ENCODE measurements at places on chromosomes 13 and 19. TPM values are rescaled to one million over a fixed set of nuclear protein-coding genes. Genes with fewer than 3 reads are reported as not detected.

DNA sequence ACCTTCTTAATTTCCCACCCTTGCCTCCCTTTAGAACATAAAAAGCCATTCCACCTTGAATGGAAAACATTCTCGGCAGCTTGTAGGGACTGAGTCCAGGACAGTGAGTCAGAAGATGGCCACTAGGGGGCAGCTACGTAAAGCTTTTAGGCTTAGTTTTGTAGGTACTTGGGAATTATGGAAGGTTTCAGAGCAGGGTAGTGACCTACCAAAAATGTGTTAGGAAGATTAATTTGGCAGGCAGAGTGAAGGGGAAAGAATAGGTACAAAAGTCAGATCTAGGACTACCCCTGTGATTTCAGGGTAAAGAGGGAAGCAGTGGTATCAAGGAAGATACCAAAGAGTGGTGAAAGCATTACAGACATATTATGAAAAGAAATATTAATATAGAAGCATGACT, 198.4 kb downstream of the NDFIP2 start:
- H3K27ac ChIP-seq, result no peak overlapping the region
- no peak overlapping the region for H3K4me3 ChIP-seq
- H3K36me3 ChIP-seq, result no peaks in the 10 kb centered on the region
- peak; percentile 71 for DNase-seq

KHSRP gene
- total RNA-seq, result 173 TPM

TIMM13 gene
- total RNA-seq, result 53.3 TPM

DNA sequence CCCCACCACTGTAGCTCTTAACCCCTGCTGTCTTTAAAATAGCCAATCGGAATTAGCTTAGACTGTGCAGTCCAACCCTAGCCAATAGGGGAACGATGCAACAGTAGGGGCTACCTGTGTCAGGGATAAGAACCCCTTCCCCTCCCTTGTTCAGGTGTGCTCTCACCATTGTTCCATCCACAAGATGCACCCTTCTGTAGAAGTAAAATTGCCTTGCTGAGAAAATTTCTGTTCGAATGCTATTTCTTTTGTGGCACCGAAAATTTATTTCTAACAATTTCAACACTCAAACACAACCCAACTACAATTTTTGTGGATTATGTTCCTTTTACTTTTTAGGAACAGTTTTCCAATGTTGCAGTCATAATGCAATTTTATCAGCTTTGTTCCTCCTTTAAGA, 3.6 kb upstream of the ZNF583 start:
- peaks cover 15% of the 10 kb centered on the region for H3K4me1 ChIP-seq
- H3K27ac ChIP-seq, result no peak overlapping the region
- H3K36me3 ChIP-seq, result no peaks in the 10 kb centered on the region
- no peak overlapping the region for H3K4me3 ChIP-seq
- DNase-seq, result no peak
- no peaks in the 10 kb centered on the region for H3K27me3 ChIP-seq

TMEM150B gene
- total RNA-seq, result 45.5 TPM

LAIR1 gene
- 176 TPM for total RNA-seq

GRCh38 chr19:41587838-41588210, 11.9 kb downstream of the CEACAM21 start:
- no peak overlapping the region for H3K27ac ChIP-seq
- H3K4me3 ChIP-seq, result no peak overlapping the region
- no peaks in the 10 kb centered on the region for H3K36me3 ChIP-seq

ZNF492 gene
- total RNA-seq, result 0.24 TPM

GRCh38 chr13:50248516-50249143, 233.4 kb downstream of the KCNRG start:
- H3K4me3 ChIP-seq, result no peak overlapping the region
- DNase-seq, result no peak
- no peaks in the 10 kb centered on the region for H3K27me3 ChIP-seq
- no peaks in the 10 kb centered on the region for H3K4me1 ChIP-seq

DNA sequence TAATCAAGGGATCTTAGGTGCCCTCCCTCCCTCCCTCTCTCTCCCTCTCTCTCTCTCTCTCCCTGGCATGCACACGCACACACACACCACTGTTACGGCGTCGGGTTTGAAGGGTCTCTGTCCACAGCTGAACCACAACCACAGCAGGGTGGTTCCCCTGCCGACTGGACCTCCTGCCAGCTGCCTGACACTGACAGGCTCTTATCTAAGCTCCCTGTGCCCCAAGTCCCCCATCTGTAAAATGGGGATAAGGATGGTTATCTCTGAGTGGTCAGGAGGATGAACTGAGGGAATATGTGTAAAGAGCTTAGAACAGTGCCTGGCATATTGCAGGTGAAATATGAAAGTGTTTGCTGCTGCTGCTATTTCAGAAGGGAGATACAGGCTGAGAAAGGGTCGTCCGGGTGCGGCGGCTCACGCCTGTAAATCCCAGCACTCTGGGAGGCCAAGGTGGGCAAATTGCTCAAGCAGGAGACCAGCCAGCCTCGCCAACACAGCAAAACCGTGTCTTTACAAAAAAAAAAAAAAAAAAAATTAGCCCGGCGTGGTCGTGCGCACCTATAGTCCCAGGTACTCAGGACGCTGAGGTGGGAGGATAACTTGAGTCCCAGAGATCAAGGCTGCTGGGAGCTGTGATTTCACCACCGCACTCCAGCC, 852 bp upstream of the SHISA7 start:
- peaks cover 74% of the 10 kb centered on the region for H3K27me3 ChIP-seq
- no peak overlapping the region for H3K4me3 ChIP-seq
- H3K4me1 ChIP-seq, result peaks cover 10% of the 10 kb centered on the region
- DNase-seq, result no peak
- no peak overlapping the region for H3K27ac ChIP-seq
- H3K36me3 ChIP-seq, result no peaks in the 10 kb centered on the region

CYP2A6 gene
- total RNA-seq, result 2.0 TPM

NAPSA gene
- 1,633 TPM for total RNA-seq

DNA sequence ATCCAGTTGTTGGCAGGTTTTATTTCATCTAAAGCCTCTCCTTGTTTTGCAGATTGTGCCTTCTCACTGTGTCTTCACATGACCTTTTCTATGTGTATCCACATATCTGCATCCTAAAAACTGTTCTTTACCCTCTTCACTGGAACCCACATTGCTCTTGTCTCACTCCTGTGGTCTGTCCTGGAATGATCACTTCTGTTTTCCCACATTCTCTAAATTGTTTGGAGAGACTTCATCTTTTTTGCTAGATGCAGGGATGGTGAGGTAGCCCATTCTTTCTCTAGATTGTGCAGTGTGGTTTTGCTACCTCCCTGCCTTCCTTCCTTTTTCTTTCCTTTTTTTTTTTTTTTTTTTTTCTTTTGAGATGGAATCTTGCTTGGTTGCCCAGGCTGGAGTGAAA, 608.6 kb upstream of the MIR17HG start:
- no peak overlapping the region for H3K4me3 ChIP-seq
- no peaks in the 10 kb centered on the region for H3K4me1 ChIP-seq
- H3K36me3 ChIP-seq, result no peaks in the 10 kb centered on the region
- no peak overlapping the region for H3K27ac ChIP-seq
- DNase-seq, result no peak
- H3K27me3 ChIP-seq, result no peaks in the 10 kb centered on the region

DNA sequence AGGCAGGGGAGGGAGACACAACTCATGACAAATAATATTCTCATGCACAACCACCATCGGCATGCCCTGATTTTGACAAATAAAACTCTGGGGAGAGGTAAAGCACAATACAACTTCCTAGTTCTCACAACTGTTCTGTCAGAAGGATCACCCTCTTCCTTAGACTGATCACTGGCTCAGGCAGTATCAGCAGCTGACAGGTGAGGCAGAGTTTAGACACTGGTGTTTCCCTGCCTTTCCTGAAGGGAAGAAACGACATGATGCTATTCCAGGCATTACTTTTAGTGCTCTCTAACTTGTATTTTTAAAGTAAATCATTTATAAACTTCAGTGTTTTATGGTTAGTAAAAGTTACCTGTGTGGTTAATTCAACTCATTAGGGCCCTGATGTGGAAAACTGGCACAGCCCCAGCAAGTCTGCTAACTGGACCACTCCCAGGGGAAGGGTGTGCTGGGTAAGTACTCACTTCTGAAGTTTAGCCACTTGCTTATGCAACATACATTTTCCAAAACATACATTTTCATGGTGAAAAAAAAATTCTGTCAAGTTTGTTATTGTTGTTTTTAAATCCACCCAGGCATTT, 82.8 kb downstream of the CRYL1 start:
- H3K27ac ChIP-seq, result no peak overlapping the region
- H3K4me1 ChIP-seq, result no peaks in the 10 kb centered on the region
- DNase-seq, result no peak
- no peaks in the 10 kb centered on the region for H3K36me3 ChIP-seq
- no peak overlapping the region for H3K4me3 ChIP-seq

GRCh38 chr19:29006057-29006735, 206.8 kb downstream of the UQCRFS1 start:
- no peaks in the 10 kb centered on the region for H3K36me3 ChIP-seq
- no peaks in the 10 kb centered on the region for H3K4me1 ChIP-seq
- H3K27me3 ChIP-seq, result peaks cover 4% of the 10 kb centered on the region
- no peak overlapping the region for H3K27ac ChIP-seq

- H3K4me1 ChIP-seq, result no peaks in the 10 kb centered on the region
- no peaks in the 10 kb centered on the region for H3K36me3 ChIP-seq
- H3K27ac ChIP-seq, result no peak overlapping the region
- H3K27me3 ChIP-seq, result no peaks in the 10 kb centered on the region
Observed at GRCh38 chr19:6343462-6343861, 10.1 kb upstream of the ACER1 start.

KLK5 gene
- total RNA-seq, result not detected

IL12RB1 gene
- 14.6 TPM for total RNA-seq

SOX21 gene
- total RNA-seq, result 0.18 TPM

GRCh38 chr13:41008349-41008980, 10.7 kb downstream of the ELF1 start:
- no peaks in the 10 kb centered on the region for H3K36me3 ChIP-seq
- no peak for DNase-seq
- H3K4me3 ChIP-seq, result no peak overlapping the region
- H3K4me1 ChIP-seq, result peaks cover 77% of the 10 kb centered on the region
- H3K27ac ChIP-seq, result peak overlapping the region; percentile 21

DNA sequence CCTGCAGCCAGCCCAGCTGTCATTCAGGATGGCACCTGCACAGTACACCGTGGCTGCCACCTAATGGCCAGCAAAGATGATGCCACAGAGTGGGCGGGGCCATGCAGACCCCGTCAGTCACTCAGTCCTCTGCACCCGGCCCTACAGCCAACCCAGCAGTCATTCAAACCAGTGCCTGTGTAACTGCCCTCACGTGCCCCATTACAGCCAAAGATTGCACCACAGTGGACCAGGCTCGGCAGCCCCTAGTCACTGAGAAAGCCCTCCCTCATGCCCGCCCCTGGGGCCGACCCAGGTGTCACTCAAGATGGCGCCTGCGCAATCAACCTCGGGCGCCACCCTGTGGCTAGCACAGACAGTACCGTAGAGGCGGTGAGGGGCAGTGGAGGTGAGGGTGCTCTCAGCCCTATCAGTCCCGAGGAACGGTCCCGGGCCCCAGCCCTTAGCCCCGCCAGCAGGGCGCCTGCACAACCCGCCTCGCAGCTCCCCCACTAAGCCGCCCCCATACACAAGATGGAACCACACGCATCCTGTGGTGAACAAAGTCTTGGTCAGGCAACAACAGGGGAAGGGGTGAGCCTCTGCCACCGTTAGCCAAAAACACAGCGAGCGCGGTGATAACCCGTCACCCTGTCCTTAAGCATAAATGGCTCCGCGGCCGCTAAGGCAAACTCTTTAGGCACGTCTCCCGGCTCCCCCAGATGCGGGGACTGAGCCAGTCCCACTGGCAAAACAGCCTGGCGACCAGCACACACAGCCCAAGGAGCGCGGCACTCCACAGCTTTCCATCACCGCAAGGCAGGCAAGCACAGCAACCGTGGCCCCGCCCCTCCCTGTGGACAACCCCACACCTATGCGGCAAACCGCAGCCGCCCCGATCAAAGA, 2.3 kb downstream of the PEG3 start:
- peak; percentile 60 for DNase-seq
- peak overlapping the region; percentile 70 for H3K27ac ChIP-seq
- H3K27me3 ChIP-seq, result peaks cover 14% of the 10 kb centered on the region

HCN2 gene
- total RNA-seq, result 0.24 TPM

DNA sequence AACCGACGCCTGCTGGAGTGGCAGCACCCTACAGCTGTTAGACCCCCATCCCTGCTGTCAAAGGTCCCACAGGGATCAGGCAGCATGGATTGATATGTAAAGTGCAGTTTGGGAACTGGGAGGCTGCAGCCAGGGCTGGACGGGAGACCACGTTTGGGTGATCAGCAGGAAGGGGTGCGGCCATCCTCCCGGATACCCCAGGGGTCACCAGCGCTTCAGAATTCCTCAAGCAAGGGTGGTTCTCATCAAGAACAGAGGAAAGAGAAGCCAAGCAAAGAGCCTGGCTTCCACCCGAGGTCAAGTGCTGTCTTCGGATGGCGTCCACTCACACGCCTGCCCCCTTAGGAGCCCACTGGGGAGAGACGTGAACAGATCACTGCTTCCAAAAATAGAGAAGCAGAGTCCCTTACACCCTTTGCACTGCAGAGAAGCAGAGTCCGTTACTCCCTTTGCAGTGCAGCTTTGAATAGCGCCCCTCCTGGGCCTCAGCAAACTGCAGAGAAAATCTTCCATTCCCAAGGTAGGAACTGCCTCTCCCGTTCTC, 35.5 kb downstream of the DHRS12 start:
- H3K27me3 ChIP-seq, result no peaks in the 10 kb centered on the region
- no peak overlapping the region for H3K4me3 ChIP-seq
- DNase-seq, result no peak

GRCh38 chr19:17610384-17610783, 54.9 kb downstream of the COLGALT1 start:
- DNase-seq, result no peak
- H3K36me3 ChIP-seq, result no peaks in the 10 kb centered on the region
- no peak overlapping the region for H3K27ac ChIP-seq
- H3K27me3 ChIP-seq, result peaks cover 10% of the 10 kb centered on the region
- no peak overlapping the region for H3K4me3 ChIP-seq

GRCh38 chr13:97367016-97367822, 66.8 kb upstream of the RAP2A start:
- peaks cover 33% of the 10 kb centered on the region for H3K4me1 ChIP-seq
- peaks cover 14% of the 10 kb centered on the region for H3K36me3 ChIP-seq
- H3K27me3 ChIP-seq, result no peaks in the 10 kb centered on the region

GRCh38 chr13:42547612-42548011, 26.3 kb upstream of the TNFSF11 start:
- no peaks in the 10 kb centered on the region for H3K36me3 ChIP-seq
- H3K4me3 ChIP-seq, result no peak overlapping the region
- DNase-seq, result no peak
- H3K4me1 ChIP-seq, result no peaks in the 10 kb centered on the region
- no peak overlapping the region for H3K27ac ChIP-seq

Measured in lower lobe of right lung (tissue), 2 donors.